ENCODE measurements at places on chromosomes 16 and 17.

DNA sequence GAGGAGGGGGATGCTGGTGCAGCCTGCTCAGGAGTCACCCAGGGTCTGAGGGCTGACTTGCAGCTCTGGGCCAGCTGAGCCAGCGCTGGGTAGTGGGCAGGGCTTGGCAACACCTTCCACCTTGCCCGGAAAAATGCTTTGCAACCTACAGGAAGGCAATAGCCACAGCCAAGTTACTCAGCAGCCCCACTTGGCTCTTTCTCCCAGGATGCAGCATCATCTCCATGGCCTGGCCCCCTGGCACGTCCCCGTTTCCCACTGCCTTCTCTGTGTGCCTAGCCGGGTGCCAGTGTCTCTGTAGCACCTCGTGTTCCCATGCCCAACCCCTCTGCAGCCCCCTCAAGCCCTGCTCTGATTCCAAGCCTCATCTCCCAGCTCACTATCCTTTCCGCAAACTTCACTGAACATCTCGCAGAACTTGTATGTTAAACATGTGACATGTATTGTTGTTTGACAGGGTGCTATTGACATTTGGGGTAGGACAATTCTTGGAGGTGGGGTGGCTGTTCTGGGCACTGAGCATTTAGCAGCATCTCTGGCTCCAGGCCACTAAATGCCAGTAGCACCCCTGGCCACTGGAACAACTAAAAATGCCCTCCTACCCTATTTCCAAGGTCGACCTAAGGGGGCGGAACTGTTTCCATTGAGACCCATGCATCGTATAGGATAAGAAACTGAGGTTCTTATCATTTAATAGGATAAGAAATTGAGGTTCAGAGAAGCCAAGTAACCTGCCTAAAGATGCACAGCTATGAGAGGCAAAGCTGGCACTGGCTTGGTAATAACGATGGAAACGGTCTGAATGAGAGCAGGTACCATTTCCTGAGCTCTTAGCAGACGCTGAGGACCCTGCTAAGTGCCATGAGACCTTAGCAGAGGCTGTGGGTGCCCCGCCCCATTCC is 12.2 kb downstream of the DEXI start:
- DNase-seq, result no peak

GRCh38 chr16:55778757-55779156 is 54.1 kb downstream of the CES1 start:
- DNase-seq, result no peak

DNA sequence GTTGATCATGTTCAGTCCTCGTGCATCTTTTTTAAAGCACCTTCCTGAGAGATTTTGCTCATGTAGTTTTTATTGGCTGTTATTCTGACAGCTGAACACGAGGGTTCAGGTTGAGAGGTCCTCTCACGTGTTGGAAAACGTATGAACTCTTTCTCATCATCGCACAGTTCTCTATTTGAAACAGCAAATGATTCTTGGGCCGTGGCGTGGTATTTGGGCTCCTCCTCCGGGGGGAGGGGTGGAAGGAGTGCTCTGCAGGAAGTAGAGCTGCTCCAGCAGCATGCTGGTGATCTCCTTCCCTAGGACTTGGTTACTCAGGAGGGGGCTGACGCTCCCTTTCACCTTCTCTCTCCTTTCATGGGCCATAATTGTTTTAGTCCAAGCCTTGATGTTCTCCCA is 70.4 kb downstream of the KSR1 start:
- DNase-seq, result peak; percentile 48

GRCh38 chr17:2466931-2467330 is 44.8 kb downstream of the METTL16 start:
- no peak for DNase-seq

GRCh38 chr17:2903193-2903974 is 107.1 kb downstream of the RAP1GAP2 start:
- no peak for DNase-seq

DNA sequence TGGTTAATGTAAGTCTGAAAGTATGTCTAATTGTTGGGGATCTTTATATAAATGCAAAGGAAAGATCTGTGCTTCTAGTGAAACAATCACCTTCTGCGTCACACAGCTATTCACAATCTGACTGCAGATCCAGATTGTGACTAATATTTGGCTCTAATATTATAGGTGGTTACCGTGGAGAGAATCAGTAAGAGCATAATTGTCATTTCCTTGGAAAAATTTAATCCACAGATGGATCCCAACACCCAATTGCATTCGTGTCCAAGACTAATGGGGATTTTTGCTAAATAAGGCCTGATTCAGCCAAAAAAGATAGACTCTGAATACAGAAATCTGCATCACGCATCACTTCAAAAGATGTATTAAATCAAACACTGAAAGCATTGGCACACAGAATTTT is 2.7 kb upstream of the KCNJ2 start:
- no peak for DNase-seq

All from CD4-positive, alpha-beta T cell (primary cell).